Keratinocyte (primary cell): ENCODE measurements at places on chromosomes 7 and 10.

- H3K27me3 ChIP-seq = no peaks in the 10 kb centered on the region
- peaks cover 11% of the 10 kb centered on the region for H3K36me3 ChIP-seq
- DNase-seq = peak; percentile 13
- no peak overlapping the region for H3K27ac ChIP-seq
- no peaks in the 10 kb centered on the region for H3K4me1 ChIP-seq
These were observed 36.0 kb downstream of the R3HCC1L start for GRCh38 chr10:98170249-98171117.

- peaks cover 17% of the 10 kb centered on the region for H3K4me1 ChIP-seq
- H3K27me3 ChIP-seq = no peaks in the 10 kb centered on the region
- no peaks in the 10 kb centered on the region for H3K36me3 ChIP-seq
- no peak overlapping the region for H3K27ac ChIP-seq
These were observed 17.0 kb upstream of the SFRP5 start for GRCh38 chr10:97788552-97789442.

DNA sequence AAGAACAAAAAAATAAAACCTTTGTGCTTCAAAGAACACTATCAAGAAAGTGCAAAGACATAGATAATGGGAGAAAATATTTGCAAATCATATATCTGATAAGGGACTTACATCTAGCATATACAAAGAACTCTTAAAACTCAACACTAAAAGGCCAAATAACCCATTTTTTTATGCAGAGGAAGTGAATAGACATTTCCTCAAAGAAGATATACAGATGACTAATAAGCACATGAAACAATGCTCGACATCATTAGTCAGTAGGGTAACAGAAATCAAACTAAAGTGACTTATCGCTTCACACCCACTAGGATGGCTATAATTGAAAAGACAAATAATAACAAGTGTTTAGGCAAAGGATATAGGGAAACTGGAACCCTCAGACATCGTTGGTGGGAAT is 78.0 kb downstream of the MALSU1 start:
- peak; percentile 17 for DNase-seq
- no peaks in the 10 kb centered on the region for H3K27me3 ChIP-seq
- no peak overlapping the region for H3K4me3 ChIP-seq
- no peaks in the 10 kb centered on the region for H3K36me3 ChIP-seq

- H3K36me3 ChIP-seq = peaks cover 8% of the 10 kb centered on the region
- peak; percentile 55 for DNase-seq
- H3K27ac ChIP-seq = no peak overlapping the region
These were observed 138.4 kb downstream of the SDK1 start for GRCh38 chr7:3439333-3440030.

DNA sequence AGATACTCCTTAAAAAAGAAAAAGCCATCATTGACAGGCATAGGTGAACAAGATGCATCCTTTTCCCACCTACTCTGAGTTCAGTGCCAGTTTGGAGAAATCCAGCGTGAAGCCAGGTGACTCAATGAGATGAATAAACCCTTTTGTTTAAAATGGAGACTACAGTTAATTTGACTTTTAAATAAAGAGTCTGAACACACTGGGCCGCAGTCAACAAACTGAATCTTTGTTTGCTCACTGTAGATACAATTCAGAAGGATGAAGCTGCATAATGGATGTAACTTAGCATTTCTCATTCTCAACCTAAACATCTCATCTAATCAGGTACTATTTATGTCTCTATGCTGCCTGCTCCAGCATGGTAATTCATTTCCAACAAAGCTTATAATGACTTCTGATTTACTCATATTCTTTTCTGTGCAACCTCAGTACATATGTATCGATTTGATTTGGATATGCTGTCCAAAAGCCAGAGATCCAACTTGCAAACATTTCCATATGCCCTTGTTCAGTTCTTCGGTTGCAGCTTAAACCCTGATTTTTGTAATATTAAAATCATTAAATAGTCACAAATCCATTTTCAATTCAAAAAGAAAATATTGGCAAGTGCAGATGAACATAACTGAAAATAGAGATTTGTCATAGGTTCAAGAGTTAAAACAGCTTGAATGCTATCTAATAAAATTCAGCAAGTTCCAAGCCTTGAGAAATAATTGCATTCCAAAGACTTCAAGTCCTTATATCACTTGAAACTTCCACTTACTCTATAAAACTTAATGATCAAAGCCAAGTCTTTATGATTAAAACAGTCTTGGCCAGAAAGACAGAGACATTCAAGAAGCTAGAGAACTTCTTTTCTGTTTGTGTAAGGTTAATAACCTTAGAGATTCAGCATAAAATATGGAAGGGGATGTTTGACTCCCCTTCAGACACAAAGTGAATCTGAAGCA is 67.8 kb downstream of the CPVL start:
- no peak overlapping the region for H3K27ac ChIP-seq
- no peak overlapping the region for H3K4me3 ChIP-seq
- no peaks in the 10 kb centered on the region for H3K36me3 ChIP-seq
- no peak for DNase-seq

DNA sequence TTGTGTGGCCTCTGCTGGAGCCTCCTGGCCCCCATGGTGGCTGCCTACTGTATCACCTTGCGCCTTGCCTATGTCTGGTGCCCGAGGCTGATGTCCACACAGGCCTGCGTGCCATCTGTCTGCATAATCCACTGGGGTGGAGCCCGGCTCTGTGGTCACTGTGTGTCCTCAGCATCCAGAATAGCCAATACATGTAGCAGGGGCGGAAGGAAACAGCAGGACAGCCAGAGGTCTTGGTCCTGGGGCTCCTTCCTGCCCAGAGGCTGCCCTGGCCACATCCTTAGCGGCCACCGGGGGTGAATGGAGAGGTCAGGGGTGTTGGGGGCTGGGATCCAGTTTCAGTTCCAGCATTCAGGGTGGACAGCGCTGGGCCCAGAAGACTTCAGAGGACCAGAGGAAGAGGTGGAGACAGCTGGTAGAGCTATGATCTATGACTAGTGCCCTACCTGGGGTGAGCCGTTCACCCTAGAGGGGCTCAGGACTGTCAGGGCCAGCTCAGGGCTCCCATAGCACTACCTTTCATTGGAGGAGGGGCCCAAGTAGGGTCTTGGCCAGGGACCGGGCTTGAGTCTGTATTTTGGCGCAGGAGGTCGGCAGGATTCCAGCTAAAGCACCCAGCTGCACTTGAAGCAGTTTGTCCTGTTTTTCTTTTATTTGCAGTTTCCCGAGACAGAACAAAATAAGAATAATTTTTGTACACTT is 15.9 kb downstream of the YKT6 start:
- H3K4me3 ChIP-seq = no peak overlapping the region
- DNase-seq = no peak
- no peaks in the 10 kb centered on the region for H3K27me3 ChIP-seq
- H3K4me1 ChIP-seq = no peaks in the 10 kb centered on the region
- no peak overlapping the region for H3K27ac ChIP-seq

DNA sequence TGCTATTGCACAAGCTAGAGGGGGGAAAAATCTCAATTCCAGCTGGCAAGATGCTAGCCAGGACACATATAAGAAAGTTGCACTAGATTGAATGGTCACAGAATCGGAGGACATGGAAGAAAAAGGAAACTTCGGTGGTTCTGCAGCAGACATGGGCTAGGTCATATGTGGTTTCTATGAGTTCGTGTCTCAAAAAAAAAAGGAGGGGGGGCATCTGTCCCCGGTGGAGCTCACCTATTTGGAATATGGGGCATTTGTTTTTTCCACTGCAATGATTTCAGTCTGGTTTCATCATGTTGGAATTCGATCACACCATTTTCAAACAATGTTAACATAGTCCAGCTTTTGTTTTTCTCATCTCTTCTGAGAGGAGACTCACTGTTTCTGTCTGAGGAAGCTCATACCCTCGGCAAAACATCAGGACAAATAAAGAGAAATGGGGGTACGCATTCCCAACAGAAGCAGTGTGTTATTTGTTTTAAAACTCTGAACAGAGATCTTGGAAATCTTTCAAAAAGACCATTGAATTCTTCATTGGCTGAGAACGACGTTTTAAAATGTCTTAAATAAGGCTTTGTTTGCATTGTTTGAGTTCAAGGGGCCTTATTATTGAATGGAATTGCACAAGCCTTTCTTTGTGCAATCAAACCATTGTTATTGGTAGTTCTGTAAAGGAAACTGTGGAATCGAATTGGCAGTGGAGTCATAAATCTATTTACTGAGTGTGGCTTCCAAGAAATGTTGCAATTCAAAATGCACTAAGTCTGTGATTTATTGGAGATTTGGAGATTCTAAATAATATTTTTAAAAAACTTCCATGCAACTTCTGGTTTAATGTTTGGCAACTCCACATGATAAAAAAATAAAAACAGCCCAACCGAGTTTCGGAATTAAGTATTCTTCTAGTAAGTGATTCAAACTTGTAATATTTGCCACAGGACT is 173.2 kb downstream of the RTKN2 start:
- no peak overlapping the region for H3K4me3 ChIP-seq
- no peak for DNase-seq
- H3K27ac ChIP-seq = no peak overlapping the region

DNA sequence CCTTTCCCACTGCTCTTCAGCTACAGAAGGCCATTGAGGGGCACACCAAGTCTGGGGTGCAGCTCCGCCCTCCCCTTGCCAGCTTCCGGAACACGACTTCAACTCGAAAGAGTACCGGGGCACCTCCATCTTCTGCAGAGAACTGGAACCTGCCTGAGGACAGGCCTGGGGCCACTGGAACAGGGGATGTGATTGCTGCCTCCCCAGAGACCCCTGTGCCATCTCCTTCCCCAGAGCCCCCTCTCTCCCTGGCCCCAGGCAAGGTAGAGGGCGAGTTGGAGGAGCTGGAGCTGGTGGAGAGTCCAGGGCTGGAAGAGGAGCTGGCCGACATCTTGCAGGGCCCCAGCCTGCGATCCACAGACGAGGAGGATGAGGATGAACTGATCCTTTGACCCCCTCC is 10.9 kb downstream of the FAM131B start:
- no peak overlapping the region for H3K27ac ChIP-seq
- H3K27me3 ChIP-seq = peaks cover 20% of the 10 kb centered on the region

DNA sequence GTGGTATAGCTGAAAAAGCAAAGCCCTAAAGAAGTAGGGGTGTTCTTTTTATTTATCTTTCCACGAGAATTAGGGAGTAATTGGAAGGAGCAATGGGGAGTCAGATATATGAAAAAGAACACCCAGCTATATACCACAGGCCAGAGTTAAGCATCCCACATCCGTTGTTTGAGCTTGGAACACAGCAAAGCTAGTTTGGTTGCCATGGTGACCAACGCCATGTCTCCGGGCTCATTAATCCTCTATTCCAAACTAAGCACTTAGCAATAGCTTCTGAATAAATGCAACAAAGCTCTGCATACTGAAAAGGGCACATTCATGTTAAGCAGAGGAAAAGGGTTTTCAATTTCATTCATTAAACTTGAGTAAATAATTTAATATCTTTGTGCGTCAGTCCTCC is 23.5 kb downstream of the ASB4 start:
- no peak overlapping the region for H3K4me3 ChIP-seq
- no peaks in the 10 kb centered on the region for H3K27me3 ChIP-seq
- no peaks in the 10 kb centered on the region for H3K36me3 ChIP-seq
- H3K4me1 ChIP-seq = no peaks in the 10 kb centered on the region
- no peak overlapping the region for H3K27ac ChIP-seq

DNA sequence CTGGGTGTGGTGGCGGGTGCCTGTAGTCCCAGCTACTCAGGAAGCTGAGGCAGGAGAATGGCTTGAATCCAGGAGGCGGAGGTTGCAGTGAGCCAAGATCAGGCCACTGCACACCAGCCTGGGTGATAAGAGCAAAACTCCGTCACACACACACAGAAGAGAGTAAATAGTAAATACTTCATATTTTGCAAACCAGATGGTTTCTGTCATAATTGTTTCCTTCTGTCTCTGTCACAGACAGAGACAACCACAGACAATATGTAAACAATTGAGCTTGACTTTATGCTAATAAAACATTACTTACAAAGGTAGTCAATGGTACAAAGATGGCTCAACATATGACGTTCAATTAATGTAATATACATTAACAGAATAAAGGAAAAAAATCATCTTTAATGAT is 83.7 kb downstream of the JMJD1C start:
- DNase-seq = no peak
- H3K4me3 ChIP-seq = no peak overlapping the region
- no peak overlapping the region for H3K27ac ChIP-seq
- H3K4me1 ChIP-seq = peaks cover under 1% of the 10 kb centered on the region
- H3K36me3 ChIP-seq = no peaks in the 10 kb centered on the region

DNA sequence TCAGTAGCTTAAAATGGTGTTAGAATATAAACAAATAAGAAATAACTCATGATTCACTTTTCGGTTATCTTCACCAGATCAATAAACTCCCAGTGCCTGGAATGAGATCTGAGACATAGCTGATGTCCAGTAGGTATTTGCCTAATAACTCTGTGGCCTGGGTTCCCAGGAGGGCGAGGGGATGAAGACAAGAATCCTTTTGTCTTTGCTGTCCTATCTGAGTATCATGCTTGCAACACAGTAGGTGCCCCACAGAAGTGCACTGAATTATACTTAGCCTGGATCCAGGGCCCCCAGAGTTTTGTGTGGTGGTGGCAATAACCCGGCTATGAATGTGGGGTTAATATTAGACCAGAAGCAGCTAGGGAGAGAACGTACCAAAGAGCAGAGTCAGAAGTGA is 350.1 kb upstream of the AOAH start:
- no peaks in the 10 kb centered on the region for H3K27me3 ChIP-seq
- H3K4me1 ChIP-seq = no peaks in the 10 kb centered on the region
- H3K27ac ChIP-seq = no peak overlapping the region
- H3K4me3 ChIP-seq = no peak overlapping the region

- no peaks in the 10 kb centered on the region for H3K36me3 ChIP-seq
- no peak for DNase-seq
- H3K27ac ChIP-seq = no peak overlapping the region
- H3K27me3 ChIP-seq = no peaks in the 10 kb centered on the region
These were observed 556.9 kb downstream of the DNAJB9 start for GRCh38 chr7:109126404-109127050.

GRCh38 chr7:87874066-87874465 is 2.1 kb downstream of the SLC25A40 start:
- H3K4me3 ChIP-seq = no peak overlapping the region
- H3K4me1 ChIP-seq = peaks cover 9% of the 10 kb centered on the region
- H3K27ac ChIP-seq = no peak overlapping the region
- DNase-seq = no peak

GRCh38 chr10:100781145-100781665 is 35.8 kb downstream of the PAX2 start:
- H3K27me3 ChIP-seq = peaks cover 38% of the 10 kb centered on the region
- H3K36me3 ChIP-seq = no peaks in the 10 kb centered on the region
- H3K4me3 ChIP-seq = no peak overlapping the region
- no peaks in the 10 kb centered on the region for H3K4me1 ChIP-seq

DNA sequence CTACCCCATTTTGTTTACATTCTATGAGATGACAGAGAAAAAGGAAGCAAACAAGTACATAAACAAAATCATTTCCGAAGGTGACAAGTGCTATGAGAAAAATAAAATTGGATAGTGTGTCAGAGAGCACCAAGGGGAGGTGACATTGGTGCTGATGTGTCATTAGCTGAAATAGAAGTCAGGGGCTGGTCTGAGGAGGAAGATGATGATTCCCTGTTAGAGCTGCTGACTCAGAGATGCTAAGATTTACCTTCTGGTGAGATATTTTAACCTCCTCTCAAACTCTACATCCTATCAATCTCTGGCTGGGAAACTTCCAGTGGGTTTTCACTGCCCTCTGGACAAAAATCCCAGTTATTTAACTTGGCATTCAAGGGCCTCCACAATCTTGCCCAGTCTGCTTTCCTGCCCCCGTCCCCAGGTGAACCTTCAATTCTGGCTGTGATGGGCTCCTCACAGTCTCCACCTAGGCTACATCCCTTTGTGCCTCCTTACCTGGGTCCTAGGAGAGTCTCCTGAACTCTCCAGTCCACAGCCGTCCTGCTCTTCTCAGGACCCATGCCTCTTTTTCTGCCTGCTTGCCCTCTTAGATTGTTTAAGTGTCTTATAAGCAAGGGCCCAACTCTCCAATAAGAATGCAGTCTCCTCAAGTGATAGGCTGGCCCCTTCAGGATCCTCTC is 26.6 kb downstream of the DUSP5 start:
- no peaks in the 10 kb centered on the region for H3K27me3 ChIP-seq
- H3K36me3 ChIP-seq = peaks cover 4% of the 10 kb centered on the region
- no peak overlapping the region for H3K27ac ChIP-seq
- no peak for DNase-seq
